ENCODE measurements at places on chromosomes 7 and 10.

GRCh38 chr7:13091974-13092707, 404.7 kb downstream of the ARL4A start:
- no peak for DNase-seq

DNA sequence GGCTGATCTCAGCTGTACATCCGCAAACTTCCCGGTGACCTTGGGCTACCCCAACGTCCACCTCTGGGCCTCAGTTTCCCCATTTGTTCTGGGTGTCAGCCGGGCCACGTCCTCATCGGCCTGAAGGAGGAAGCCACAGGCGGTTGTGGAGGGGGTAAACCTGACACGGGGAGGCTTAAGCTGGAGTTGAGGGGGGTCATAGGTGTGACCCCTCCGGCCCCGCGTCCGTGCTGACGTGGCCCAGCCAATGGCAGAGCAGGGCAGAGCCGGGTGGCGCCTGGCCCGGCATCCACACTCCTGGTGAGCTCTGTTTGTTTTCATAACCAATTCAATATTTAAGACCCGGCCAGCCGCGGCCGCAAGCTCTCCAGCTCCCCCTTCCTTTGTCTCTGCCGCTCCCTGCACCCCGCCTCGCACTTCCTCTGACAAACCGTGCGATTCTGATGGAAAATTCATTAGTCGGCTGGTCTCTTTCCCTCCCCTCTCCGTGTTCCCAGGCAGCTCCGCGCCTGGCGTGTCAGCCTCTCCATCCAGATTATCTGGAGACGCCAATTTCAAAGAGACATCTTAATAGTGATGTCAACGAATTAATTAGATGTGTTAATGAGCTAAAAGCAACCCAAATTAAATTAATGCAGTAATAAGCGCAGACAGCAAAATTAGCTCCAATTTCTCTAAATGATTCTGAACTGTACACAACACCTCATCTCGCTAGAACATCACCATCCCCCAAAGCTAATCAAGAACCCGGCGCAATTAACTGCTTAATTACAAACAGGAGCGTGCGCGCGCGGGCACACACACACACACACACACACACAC, 55.4 kb downstream of the MICALL2 start:
- DNase-seq: no peak

GRCh38 chr10:92200564-92200963, 90.3 kb downstream of the CPEB3 start:
- DNase-seq: no peak

GRCh38 chr7:70596598-70596913, 535.4 kb upstream of the GALNT17 start:
- DNase-seq: no peak

DNA sequence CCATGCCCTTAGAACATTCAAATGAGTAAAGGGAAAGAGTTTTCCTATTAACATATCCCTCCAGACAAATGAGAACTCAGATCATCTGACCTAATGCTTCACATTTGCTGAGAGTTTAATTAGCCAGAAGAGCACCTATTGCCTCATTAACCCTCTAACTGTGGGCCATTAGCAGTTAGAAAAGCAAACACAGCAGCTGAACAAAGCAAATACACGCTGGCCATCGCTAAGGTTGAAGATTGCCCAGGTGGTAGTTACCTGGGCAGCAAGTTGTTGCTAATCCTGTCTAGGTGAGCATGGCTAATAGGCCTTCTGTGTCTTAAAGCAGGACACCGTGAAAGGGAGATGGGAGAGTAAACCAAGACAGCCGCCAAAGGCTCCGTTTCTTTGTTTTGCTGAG, 49.9 kb upstream of the UCN3 start:
- no peak for DNase-seq
